ENCODE measurements at places on chromosomes 1 and 21. TPM values are rescaled to one million over a fixed set of nuclear protein-coding genes. Genes with fewer than 3 reads are reported as not detected.

- no peaks in the 10 kb centered on the region for H3K27me3 ChIP-seq
- no peaks in the 10 kb centered on the region for H3K36me3 ChIP-seq
- H3K4me3 ChIP-seq, result no peak overlapping the region
- no peak for DNase-seq
These were observed 30.2 kb upstream of the GBP5 start for GRCh38 chr1:89302697-89303332.

DONSON gene
- 11.6 TPM for total RNA-seq

NMNAT2 gene
- 41.0 TPM for total RNA-seq

DNA sequence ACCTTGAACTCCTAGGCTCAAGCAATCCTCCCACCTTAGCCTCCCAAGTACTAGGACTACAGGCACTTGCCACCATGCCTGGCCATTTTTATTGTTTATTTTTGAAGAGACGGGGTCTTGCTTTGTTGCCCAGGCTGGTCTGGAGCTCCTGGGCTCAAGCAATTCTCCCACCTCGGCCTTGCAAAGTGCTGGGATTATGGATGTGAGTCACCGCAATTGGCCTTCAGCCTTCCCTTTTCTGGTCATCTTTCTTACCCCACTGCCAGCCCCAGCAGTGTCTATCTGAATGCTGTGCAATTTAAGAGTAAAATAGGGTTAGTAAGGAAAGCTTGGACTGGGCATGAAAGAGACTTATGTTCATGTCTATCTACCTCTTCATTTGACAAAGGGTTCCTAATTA is 6.1 kb upstream of the KLF17 start:
- no peak overlapping the region for H3K27ac ChIP-seq
- H3K27me3 ChIP-seq, result no peaks in the 10 kb centered on the region
- no peaks in the 10 kb centered on the region for H3K4me1 ChIP-seq
- DNase-seq, result no peak
- no peak overlapping the region for H3K4me3 ChIP-seq
- H3K36me3 ChIP-seq, result no peaks in the 10 kb centered on the region

ARTN gene
- 5.4 TPM for total RNA-seq

- H3K4me1 ChIP-seq, result no peaks in the 10 kb centered on the region
- no peaks in the 10 kb centered on the region for H3K27me3 ChIP-seq
- no peak overlapping the region for H3K4me3 ChIP-seq
- DNase-seq, result no peak
- H3K27ac ChIP-seq, result no peak overlapping the region
- no peaks in the 10 kb centered on the region for H3K36me3 ChIP-seq
These were observed 41.4 kb upstream of the GJB5 start for GRCh38 chr1:34713443-34713842.

DNA sequence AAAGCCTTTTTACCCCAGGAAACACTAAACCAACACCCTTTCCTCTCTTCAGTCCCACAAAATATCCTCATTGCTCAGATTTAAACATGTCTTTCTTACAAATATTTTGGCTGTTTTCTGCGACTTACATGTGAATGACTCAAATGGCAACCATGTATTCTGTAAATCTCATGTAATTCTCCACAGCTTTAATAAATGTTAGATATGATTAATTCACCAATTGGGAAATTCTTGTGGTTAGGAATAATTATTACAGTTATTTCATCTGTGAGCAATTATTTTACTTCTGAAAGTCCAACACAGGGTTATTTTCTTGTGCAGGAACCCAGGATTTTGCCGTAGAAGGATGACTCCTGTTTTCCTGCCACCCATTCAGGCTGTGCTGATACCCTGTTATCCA is 431.5 kb downstream of the LMO4 start:
- no peaks in the 10 kb centered on the region for H3K4me1 ChIP-seq
- DNase-seq, result no peak
- no peaks in the 10 kb centered on the region for H3K36me3 ChIP-seq
- H3K27me3 ChIP-seq, result no peaks in the 10 kb centered on the region

HENMT1 gene
- total RNA-seq, result 22.1 TPM

DNA sequence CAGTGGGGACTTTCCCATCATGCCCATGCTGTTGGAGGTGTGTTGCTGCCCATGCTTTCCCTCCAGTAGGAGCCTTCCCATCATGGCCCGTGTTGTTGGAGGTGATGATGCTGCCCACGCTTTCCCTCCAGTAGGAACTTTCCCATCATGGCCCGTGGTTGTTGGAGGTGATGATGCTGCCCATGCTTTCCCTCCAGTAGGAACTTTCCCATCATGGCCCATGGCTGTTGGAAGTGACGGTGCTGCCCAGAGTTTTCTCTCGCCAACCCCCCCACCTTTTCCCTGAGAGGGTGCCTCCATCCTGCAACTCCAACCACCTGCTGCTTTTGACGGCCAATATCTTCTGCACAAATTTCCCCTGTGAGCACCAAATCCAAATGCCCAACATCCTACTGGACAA is 205.7 kb downstream of the TOMM20 start:
- no peaks in the 10 kb centered on the region for H3K27me3 ChIP-seq
- no peak overlapping the region for H3K4me3 ChIP-seq
- H3K4me1 ChIP-seq, result peaks cover 12% of the 10 kb centered on the region
- no peak overlapping the region for H3K27ac ChIP-seq
- H3K36me3 ChIP-seq, result no peaks in the 10 kb centered on the region

- no peaks in the 10 kb centered on the region for H3K27me3 ChIP-seq
- no peaks in the 10 kb centered on the region for H3K36me3 ChIP-seq
- no peak for DNase-seq
- no peaks in the 10 kb centered on the region for H3K4me1 ChIP-seq
These were observed 837 bp downstream of the UBASH3A start for GRCh38 chr21:42404539-42404938.

- H3K4me1 ChIP-seq, result no peaks in the 10 kb centered on the region
- DNase-seq, result no peak
- no peak overlapping the region for H3K27ac ChIP-seq
- no peaks in the 10 kb centered on the region for H3K36me3 ChIP-seq
These were observed 103.3 kb downstream of the RAVER2 start for GRCh38 chr1:64848136-64848535.
